ENCODE measurements at places on chromosomes 7 and 10.
A peak's percentile ranks its signal among the peaks of the same experiment; 100 is the strongest.

DNA sequence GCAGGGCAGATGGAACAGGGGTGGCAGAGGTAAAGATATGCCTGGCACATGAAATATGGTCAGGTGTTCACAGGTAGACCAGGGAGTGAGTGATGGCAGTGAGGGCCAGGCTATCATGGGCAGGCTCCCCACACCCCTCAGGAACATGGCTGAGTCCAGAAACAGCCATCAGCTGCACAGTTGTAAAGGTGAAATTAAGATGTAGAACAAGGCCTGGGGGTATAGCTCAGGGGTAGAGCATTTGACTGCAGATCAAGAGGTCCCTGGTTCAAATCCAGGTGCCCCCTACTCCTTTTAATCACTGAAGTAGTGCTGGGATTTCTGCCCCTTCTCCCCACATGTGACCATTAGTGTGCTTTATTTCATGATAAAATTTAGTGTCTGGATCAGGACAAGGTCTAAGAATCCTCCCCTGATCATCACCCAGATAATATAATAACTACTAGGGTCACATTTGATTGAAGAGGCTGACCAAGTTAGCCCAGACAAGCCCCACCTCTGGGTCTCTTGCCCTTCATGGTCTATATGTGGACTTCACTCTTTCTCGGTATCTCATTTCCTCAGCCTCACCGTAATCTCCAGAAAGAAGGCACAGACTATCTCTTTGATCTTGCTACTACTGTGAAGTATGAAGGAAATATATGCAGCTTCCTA lies 69.0 kb downstream of the ZNF783 start:
- no peaks in the 10 kb centered on the region for H3K36me3 ChIP-seq
- no peaks in the 10 kb centered on the region for H3K4me1 ChIP-seq
- H3K27me3 ChIP-seq = peaks cover 13% of the 10 kb centered on the region
- H3K27ac ChIP-seq = no peak overlapping the region

DNA sequence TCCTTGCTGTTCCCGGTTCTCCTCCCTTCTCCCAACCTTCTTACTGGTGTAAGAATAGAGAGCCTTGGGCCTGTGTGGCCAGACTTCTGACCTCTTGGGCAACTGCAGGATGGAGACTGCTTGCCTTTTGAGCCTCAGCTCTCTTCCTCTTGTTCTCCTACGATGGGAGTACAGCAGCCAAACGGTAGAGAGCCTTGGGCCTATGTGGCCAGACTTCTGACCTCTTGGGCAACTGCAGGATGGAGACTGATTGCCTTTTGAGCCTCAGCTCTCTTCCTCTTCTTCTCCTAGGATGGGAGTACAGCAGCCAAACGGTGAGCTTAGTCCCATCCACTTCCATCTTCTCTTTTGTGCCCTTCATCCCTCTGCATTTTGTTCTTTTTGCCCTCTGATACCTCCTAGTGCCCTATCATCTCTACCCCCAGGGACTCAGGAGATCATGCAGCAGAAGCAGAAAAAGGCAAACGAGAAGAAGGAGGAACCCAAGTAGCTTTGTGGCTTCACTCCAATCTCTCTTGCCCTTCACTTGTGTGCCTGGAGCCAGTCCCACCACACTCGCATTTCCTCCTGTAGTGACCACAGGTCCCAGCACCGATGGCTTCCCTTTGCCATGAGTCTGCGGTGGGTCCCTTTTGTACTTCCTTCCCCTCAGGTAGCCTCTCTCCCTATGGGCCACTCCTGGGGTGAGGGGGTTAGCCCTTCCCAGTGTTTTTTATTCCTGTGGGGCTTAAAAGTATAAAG lies 15.3 kb downstream of the SLC25A13 start:
- peaks cover 17% of the 10 kb centered on the region for H3K4me1 ChIP-seq
- DNase-seq = no peak
- no peak overlapping the region for H3K4me3 ChIP-seq
- H3K36me3 ChIP-seq = peaks cover 6% of the 10 kb centered on the region
- H3K27me3 ChIP-seq = no peaks in the 10 kb centered on the region
- H3K27ac ChIP-seq = no peak overlapping the region

DNA sequence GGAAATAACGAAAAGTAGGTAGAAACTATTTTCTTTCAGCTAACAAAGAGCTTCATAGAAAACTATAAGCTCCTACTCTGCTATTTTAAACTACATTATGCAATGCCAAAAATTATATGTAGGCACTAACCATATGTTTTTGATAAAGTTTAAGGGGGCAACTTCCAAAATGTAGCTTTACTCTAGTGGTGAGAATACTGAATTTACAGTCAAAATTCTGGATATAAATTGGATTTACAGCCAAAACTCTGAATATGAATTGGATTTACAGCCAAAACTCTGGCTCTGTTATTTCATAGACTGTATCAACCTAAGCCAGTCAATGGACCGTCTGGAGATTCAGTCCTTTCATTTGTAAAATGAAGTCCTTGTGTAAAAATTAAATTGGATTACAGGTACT lies 86.8 kb upstream of the ANK3 start:
- H3K4me3 ChIP-seq = no peak overlapping the region
- H3K27ac ChIP-seq = no peak overlapping the region
- no peak for DNase-seq
- no peaks in the 10 kb centered on the region for H3K36me3 ChIP-seq
- H3K27me3 ChIP-seq = no peaks in the 10 kb centered on the region

DNA sequence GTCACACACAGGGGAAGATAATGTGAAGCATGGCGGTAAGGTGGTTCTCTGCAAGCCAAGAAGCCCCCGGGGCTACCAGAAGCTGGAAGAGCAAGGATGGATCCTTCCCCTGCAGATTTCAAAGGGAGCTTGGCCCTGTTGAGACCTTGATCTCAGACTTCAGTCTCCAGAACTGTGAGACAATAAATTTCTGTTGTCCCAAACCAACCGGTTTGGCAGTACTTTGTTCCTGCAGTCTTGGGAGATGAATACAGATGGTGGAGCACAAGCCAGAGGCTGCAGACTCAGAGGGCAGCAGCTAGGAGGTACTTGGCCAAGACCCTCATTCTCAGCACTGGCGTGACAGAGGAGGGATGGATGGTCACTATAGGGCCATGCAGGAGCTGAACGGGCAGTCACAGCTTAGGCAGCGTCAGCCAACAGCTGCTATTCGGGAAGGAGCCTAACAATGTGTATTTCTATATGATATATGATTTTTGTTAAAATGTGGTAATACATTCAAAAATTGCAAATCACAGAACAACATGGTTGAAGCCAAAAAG lies 387.3 kb downstream of the TNS3 start:
- H3K36me3 ChIP-seq = no peaks in the 10 kb centered on the region

GRCh38 chr10:114403541-114404161 lies 651 bp downstream of the AFAP1L2 start:
- DNase-seq = no peak
- no peak overlapping the region for H3K4me3 ChIP-seq
- peaks cover 85% of the 10 kb centered on the region for H3K27me3 ChIP-seq
- H3K36me3 ChIP-seq = no peaks in the 10 kb centered on the region
- no peak overlapping the region for H3K27ac ChIP-seq

DNA sequence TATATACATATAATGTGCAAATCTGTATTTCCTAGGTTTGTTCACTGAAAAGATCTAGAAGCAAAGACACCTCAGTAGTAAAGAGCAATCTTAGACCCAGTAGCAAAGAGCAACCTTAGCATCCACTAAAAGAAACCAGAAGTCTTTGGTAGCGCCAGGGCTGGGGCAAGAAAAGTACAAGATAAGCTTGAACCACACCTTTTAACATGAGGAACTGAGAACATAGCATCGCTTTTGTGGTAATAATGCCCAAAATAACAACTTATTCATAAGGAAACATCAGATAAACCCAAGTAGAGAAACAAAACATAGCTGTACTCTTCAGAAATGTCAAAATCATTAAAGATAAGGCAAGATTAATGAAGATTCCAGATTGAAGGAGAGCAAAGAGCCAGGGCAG lies 173.4 kb downstream of the IMMP2L start:
- H3K4me1 ChIP-seq = no peaks in the 10 kb centered on the region
- DNase-seq = no peak
- no peaks in the 10 kb centered on the region for H3K27me3 ChIP-seq

DNA sequence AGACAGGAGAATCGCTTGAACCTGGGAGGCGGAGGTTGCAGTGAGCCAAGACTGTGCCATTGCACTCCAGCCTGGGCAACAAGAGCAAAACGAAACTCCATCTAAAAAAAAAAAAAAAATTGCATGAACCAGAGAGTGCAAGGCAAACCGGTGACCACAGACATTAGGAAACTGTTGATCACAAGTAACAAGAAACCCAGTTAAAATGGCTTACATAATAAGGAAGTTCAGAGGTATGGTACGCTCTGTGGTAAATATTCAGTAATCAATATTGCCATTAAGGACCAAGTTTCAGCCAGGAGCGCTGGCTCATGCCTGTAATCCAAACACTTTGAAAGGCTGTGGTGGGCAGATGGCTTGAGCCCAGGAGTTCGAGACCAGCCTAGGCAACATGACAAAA lies 9.2 kb upstream of the NT5C2 start:
- H3K27me3 ChIP-seq = peaks cover 26% of the 10 kb centered on the region
- peaks cover 6% of the 10 kb centered on the region for H3K4me1 ChIP-seq
- H3K36me3 ChIP-seq = no peaks in the 10 kb centered on the region
- H3K27ac ChIP-seq = no peak overlapping the region

DNA sequence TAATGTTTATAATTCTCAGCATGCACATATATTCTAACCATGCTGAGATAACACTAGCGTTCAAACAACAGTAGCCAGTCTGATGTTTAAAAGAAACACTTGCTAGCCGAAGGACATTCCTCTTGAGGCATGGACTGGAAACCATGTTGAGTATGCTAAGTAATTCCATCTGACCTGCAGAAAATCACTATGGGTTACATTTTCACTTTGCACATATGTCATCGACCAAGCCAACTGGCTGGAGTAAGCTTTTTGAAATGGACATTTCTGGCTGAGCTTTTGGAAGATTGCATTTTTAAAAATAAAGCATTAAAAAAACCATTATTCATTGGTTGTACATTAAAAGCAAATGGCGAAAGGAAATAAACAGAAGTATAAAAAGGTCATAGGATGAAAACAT lies 88.2 kb downstream of the BBS9 start:
- H3K27ac ChIP-seq = no peak overlapping the region
- no peak for DNase-seq
- no peak overlapping the region for H3K4me3 ChIP-seq
- H3K36me3 ChIP-seq = no peaks in the 10 kb centered on the region
- H3K4me1 ChIP-seq = no peaks in the 10 kb centered on the region
- H3K27me3 ChIP-seq = no peaks in the 10 kb centered on the region

DNA sequence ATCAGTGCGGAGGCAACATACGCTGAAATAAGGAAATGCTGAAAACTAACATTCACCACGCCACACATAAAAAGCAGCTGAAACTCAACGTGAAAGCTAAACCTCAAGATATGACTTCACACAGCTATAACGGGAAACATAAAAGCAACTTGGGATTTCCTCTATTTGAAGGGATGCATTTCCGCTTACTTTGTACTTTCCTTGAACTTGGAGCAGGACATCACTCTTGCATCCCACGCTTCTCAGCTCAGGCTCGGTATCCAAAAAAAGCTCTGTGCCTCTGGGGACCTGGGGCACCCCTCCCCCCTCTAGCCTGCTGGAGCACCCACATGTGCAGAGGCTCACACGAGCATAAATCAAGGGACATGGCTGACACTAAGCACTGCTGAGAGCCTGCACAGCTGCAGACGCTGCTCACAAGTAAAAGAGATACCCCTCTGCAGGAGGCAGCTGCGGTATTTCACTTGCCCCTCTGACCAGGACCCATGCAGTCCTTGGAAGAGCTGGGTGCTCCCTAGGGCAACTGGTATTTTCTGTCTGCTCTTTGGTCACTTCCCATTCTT lies 34.2 kb downstream of the PARD3 start:
- peaks cover 6% of the 10 kb centered on the region for H3K4me1 ChIP-seq
- no peak overlapping the region for H3K27ac ChIP-seq
- peaks cover 19% of the 10 kb centered on the region for H3K27me3 ChIP-seq
- H3K36me3 ChIP-seq = no peaks in the 10 kb centered on the region
- no peak overlapping the region for H3K4me3 ChIP-seq

DNA sequence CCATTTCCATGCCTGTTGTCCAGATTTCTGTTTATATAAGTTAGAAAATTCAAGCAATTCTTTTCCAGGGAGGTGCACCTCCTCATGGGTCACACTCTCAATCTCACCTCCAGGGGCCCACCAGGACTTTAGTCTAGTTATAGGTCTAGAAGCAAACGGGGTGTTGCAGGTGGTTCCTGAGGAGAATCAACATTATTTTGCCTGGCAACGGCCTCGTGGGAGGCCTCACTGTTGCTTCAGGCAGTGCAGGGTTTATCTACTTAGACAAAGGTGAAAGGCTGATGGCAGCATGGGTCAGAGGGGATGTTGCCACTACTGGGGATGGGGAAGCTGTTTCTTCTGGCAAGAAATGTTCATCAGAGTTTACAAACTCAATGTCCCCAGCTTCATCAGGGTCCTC lies 56.7 kb upstream of the LRRC18 start:
- peaks cover 3% of the 10 kb centered on the region for H3K27me3 ChIP-seq
- H3K4me1 ChIP-seq = no peaks in the 10 kb centered on the region
- no peak overlapping the region for H3K27ac ChIP-seq
- H3K36me3 ChIP-seq = no peaks in the 10 kb centered on the region

- H3K27ac ChIP-seq = no peak overlapping the region
- no peak overlapping the region for H3K4me3 ChIP-seq
- no peaks in the 10 kb centered on the region for H3K4me1 ChIP-seq
- H3K27me3 ChIP-seq = peaks cover 3% of the 10 kb centered on the region
- H3K36me3 ChIP-seq = no peaks in the 10 kb centered on the region
Measured at GRCh38 chr10:96767611-96768010, 47.3 kb upstream of the PIK3AP1 start.

- no peak overlapping the region for H3K27ac ChIP-seq
- H3K27me3 ChIP-seq = no peaks in the 10 kb centered on the region
- H3K36me3 ChIP-seq = peaks cover 34% of the 10 kb centered on the region
- H3K4me3 ChIP-seq = no peak overlapping the region
Measured at GRCh38 chr7:76020031-76020714, 25.8 kb upstream of the TMEM120A start.

GRCh38 chr7:146875981-146876380 lies 759.4 kb downstream of the CNTNAP2 start:
- no peak overlapping the region for H3K4me3 ChIP-seq
- H3K36me3 ChIP-seq = no peaks in the 10 kb centered on the region
- DNase-seq = no peak

DNA sequence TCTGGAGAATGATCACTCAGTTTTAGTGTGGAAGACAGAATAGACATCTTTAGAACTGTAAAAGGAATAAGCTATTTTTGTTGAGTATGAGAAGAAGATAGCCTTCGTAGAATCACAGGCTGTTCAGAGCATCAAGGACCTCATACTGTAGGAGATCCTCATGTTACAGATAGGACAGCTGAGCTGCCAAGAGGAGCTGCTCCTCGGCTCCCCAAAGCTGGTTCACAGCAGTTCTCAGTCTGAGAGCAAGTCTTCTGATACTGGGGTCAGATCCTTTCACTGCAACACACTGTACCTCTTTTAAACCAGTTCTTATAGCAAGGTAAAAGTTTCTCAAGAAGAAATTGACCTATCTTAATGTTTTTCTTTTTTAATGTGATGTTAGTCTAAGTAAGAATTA lies 17.1 kb downstream of the CCNY start:
- no peak for DNase-seq
- H3K27me3 ChIP-seq = no peaks in the 10 kb centered on the region
- peaks cover 82% of the 10 kb centered on the region for H3K4me1 ChIP-seq
- peaks cover 6% of the 10 kb centered on the region for H3K36me3 ChIP-seq

- no peaks in the 10 kb centered on the region for H3K4me1 ChIP-seq
- H3K27me3 ChIP-seq = no peaks in the 10 kb centered on the region
- no peak overlapping the region for H3K4me3 ChIP-seq
- no peak overlapping the region for H3K27ac ChIP-seq
Measured at GRCh38 chr10:24331457-24331856, 122.5 kb downstream of the KIAA1217 start.

GRCh38 chr7:131076711-131077181 lies 250.9 kb upstream of the MKLN1 start:
- DNase-seq = no peak
- peaks cover 13% of the 10 kb centered on the region for H3K4me1 ChIP-seq
- H3K4me3 ChIP-seq = no peak overlapping the region
- no peaks in the 10 kb centered on the region for H3K27me3 ChIP-seq
- peaks cover 24% of the 10 kb centered on the region for H3K36me3 ChIP-seq
- H3K27ac ChIP-seq = peak overlapping the region; percentile 66
